ENCODE measurements at places on chromosomes 11 and 22. TPM values are rescaled to one million over a fixed set of nuclear protein-coding genes. Genes with fewer than 3 reads are reported as not detected.

GRCh38 chr11:83292709-83293456, 6.7 kb upstream of the CCDC90B start:
- H3K36me3 ChIP-seq: no peaks in the 10 kb centered on the region
- peak; percentile 90 for DNase-seq
- no peaks in the 10 kb centered on the region for H3K27me3 ChIP-seq
- H3K4me1 ChIP-seq: no peaks in the 10 kb centered on the region
- no peak overlapping the region for H3K4me3 ChIP-seq

DNA sequence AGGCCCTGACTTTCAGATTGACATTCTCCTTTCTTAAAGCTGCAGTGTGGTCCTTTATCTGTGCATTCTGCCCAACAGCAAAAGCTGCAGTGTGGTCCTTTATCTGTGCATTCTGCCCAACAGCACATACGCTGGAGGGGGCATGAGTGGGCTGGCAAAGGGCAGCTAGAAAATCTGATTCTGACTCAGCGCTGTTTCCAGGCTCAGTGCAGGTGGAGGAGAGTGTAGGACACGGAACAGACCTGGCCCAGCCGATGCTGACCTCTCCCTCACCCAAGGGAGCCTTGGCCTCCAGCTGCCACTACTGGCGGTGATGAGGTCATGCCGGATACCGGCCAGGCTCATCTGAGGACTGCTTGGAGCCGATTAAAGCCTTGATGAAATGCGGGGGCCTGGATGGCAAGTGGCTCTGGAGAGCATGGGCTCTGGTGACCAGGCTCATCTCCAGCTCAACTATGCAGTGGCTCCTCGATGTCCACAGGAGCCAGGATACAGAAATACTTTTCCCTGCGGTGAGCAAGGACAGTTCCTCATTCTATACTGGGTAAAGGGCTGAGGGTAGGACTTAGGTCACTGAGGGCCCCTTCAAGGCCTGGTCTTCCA, 84.6 kb downstream of the CLPB start:
- no peak overlapping the region for H3K4me3 ChIP-seq
- peak; percentile 54 for DNase-seq
- peaks cover 24% of the 10 kb centered on the region for H3K4me1 ChIP-seq
- H3K36me3 ChIP-seq: no peaks in the 10 kb centered on the region

Gene KDM4E
- polyA plus RNA-seq: 0.25 TPM

GRCh38 chr22:23862103-23862502, 4.4 kb downstream of the SLC2A11 start:
- DNase-seq: peak; percentile 33
- H3K27me3 ChIP-seq: no peaks in the 10 kb centered on the region
- H3K36me3 ChIP-seq: peaks cover 5% of the 10 kb centered on the region
- H3K4me3 ChIP-seq: no peak overlapping the region
- peaks cover 9% of the 10 kb centered on the region for H3K4me1 ChIP-seq
- H3K27ac ChIP-seq: no peak overlapping the region
